ENCODE measurements at places on chromosomes 16 and 17.

DNA sequence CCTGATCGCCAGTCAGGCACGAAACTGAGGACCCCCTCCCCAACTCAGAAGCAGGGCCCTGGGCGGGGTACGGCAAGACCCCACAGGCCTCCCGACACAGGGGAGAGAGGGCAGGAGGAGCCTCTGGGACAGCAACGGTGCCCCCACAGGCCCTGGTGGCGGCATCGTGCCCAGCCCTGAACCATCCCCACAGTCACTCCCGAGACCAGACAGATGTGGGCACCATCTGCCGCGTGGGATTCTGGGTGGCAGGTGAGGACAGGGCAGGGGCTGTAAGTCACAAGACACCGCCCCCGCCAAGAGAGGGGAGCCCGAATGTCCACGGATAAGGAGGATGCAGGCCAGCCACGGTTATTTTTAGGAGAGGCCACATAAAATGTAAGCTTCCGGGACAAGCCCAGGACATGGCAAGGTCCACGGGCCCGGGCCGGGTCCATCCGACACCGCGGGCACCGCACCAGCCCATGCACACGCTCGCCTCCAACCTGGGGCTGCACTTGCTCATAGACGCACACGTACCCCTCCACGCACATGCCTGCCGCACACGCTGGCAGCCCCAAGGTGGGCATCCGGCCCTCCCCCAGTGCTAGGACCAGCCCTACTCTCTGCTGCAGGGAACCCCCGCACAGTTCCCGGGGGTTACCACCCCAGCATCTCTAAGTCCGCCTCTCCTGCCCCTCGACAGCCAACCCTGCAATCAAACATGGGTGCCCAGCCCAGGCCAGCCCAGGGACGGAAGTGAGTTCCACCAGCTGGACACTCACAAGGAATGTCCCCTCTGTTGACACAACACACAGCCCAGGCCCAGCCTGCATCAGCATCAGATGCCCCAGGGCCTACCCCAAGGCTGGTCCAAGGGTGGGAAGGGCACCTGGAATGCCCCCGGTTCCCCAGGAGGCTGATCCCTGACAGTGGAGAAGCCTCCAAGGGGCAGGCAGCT is 8.2 kb upstream of the PVALEF start:
- no peak for DNase-seq

DNA sequence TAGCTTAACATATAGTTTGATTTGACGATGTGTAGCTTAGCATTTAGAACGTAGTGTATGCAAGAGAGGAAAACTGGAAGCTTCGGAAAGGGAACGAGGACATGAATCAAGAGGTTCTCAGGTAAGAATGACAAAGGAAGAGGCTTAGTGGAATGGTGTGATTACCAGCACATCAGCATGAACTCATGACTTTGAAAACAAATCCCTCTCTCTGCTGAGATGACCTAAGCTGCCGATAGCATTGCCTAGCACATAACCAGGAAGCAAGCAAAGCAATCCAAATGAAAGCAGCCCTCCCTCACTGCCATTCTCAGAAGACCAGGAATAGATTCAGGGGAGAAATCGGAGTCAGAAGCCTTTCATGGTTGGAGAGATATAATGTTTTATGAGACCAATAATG is 51.3 kb upstream of the CCL1 start:
- DNase-seq: no peak

DNA sequence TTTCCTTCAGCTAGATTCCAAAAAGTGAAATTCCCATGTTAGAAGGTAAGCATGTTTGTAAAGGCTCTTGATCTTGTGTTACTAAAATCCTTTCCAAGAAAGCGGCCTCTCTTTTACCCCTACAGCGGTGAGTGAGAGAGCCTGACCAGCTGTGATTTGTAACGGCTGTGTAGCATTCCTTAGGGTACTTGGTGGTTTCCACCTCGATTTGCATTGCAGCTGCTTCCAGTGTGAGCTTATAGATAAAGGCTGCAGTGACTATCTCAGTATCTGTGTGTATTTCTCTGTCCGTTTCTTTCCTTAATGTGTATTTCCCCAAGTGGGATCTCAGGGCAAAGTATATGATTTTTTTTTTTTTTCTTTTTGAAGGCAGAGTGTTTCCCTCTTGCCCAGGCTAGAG is 169.4 kb downstream of the SNX29 start:
- DNase-seq: no peak

- DNase-seq: no peak
These were observed 50.6 kb upstream of the VPS4A start for GRCh38 chr16:69260506-69260905.

- no peak for DNase-seq
These were observed 26.9 kb downstream of the NMT1 start for GRCh38 chr17:45087978-45088377.

- no peak for DNase-seq
These were observed 91.8 kb downstream of the RGS9 start for GRCh38 chr17:65228734-65229620.
